ENCODE measurements at places on chromosomes 2 and 18.

GRCh38 chr2:96188821-96189526 lies 19.7 kb downstream of the STARD7 start:
- no peak for DNase-seq

- DNase-seq: no peak
These were observed 578.3 kb upstream of the TMEFF2 start for GRCh38 chr2:192773044-192773443.

DNA sequence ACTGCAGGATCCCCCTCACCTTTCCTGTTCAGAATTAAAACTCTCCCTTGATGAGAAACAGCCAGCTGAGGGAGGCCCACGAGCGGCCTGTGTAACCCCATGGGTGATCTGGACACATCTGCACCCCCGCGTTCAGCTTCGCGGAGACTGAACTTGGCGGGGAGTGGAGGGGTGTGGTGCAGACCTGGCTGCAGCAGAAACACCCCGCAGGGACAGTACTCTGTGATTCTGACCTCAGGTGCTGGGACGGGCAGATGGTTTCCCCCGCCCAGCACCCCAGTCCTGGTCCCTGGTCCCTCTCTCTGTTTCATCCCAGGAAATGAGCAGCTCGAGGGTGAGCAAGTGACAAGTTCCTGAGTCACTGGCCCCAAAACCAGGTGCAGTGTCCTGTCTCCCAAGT lies 41.2 kb downstream of the GBX2 start:
- DNase-seq: no peak

DNA sequence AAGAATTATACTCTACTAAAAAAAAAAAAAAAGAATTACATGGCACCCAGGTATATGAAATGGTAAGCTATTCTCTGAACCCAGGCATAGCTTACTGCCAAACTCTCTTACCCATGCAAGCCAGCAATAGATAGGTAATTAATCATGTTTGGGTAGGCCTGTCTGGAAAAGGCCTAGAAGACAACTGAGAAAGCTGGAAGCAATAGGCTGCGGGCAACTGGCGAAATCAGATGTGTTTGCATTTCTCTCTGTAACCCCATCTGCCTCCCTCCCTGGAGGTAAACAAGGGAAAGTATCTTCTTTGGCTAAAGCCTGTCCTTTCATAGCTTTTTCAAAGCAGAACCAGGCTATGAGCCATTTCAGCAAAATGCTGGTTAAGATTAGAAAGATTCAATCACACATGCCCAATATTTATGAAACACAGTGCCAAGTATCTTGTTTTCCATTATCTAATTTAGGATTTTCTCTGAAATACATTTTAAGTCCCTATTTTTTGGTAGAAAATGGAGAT lies 934.8 kb upstream of the DDX18 start:
- DNase-seq: no peak

DNA sequence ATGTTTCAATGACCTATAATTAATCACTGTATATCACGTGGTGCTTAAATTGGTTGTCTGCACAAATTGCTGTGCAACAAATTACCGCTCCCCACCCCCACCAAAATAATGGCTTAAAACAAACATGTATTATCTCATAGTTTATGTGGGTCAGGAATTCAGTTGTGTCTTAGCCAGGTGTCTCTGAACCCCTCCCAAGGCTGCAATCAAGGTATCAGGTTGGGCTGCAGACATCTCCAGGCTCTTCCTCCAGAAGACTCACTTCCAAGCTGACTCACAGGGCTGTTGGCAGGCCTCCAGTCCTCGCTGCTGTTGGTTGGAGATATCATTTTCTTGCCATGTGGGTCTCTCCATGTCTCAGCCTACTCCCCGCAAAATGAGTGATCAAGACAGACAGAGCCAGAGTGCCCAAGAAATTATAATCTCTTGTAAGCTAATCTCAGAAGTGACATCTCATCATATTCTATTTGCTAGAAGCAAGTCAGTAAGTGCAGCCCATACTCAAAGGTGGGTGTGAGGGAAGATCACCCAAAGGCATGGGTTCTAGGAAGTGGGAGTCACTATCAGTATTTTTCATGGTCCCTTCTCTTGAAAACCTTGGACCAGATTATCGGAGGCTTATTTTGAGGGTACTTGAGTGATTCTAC lies 38.4 kb downstream of the SPC25 start:
- no peak for DNase-seq

- DNase-seq: no peak
These were observed 262.6 kb upstream of the SYT4 start for GRCh38 chr18:43539862-43540261.

- DNase-seq: no peak
These were observed 41.1 kb upstream of the ARL5A start for GRCh38 chr2:151869291-151869690.

GRCh38 chr18:74243127-74243526 lies 48.6 kb downstream of the CYB5A start:
- DNase-seq: no peak

- no peak for DNase-seq
These were observed 52.4 kb downstream of the SLC66A2 start for GRCh38 chr18:79898952-79899608.

- DNase-seq: no peak
These were observed 150.4 kb upstream of the SLC1A4 start for GRCh38 chr2:64838817-64839216.

- DNase-seq: no peak
These were observed 115.5 kb downstream of the HDAC4 start for GRCh38 chr2:239285071-239285931.

GRCh38 chr18:74342416-74343043 lies 26.9 kb downstream of the C18orf63 start:
- peak; percentile 51 for DNase-seq

- no peak for DNase-seq
These were observed 119.8 kb downstream of the NDUFA10 start for GRCh38 chr2:239905306-239905705.

- DNase-seq: no peak
These were observed 52.2 kb upstream of the B3GNT2 start for GRCh38 chr2:62143696-62144095.

DNA sequence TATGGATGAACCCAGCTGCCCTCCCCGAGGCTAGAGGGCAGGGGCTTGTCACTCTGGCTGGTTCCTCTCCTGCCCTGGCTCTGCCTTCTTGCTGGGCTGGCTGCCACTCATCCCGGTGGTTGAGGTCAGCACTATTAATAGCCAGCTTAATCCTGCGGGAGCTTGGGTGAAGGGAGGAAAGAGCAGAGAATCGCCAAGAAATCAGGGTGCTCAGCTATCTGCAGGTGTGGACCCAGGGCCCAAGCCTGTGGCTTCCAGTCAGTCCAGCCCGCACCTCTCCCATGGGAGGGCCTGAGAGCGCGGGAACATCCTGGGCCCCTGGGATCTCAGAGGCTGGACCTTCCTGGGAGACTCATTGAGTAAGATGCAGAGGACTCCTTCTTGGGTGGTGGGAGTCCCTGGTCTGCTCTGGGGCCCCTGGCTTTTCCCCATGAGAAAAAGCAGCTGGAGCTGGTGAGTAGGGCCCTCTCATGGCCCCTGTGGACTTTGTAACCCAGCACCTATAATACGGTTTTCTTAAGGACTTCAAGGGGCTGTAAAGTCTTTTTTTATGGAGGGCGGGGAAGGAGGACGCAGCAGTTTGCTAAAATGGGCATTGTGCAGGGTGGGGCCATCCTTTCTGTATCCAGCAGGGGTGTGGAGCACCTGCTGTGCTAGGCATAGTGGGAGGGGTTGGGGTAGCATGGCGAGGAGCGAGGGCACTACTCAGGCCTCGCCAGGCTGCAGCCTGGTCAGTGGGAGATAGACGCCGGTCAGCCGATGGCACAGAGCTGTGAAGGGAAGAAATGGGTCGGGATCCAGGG lies 27.4 kb upstream of the CNNM3 start:
- DNase-seq: no peak

DNA sequence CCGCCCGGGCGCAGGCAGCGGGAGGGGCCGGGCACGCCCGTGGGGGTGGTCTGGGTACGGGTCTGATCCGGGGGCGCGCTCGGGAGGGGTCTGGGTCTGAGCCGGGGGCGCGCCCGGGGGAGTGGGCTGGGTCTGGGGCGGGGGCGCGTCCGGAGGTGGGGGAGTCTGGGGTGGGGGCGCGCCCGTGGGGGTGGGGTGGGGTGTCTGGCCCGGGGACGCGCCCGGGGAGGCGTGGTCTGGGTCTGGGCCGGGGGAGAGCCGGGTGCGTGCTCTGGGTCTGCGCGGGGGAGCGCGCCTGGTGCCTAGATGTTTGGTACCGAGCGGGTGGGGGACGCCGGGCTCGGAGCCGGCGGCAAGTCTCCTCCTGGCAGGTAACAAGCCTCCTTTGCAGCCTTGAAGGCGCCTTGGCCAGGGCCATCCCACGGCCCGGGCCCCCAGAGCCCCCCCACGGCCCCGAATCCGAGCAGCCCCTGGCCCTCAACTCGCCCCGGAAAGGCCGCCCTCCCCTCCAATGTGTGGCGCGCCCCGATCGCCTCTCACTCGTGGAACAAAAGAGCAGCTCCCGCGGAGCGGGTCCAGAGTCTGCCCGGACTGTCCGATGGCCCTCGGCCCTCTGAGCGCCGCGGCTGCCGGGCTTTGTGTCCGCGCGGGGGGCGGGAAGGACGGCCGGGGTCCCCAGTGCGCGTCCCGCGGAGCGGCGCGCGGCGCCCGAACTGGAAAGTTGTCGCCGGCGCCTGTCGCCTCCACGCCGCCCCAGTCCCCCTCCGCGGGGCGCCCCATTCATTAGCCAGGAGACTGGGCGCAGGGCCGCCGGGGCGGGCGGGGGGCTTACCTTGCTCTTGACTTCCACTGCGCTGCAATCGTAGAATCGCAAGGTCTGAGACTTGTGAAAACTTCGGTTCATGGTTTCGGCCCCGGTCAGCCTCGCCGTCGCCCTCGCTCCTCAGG lies 595 bp downstream of the PARD6G start:
- DNase-seq: peak; percentile 60
